Daoy (cell line): ENCODE measurements at places on chromosomes 11 and 22. TPM values are rescaled to one million over a fixed set of nuclear protein-coding genes. Genes with fewer than 3 reads are reported as not detected.

- DNase-seq = no peak
Observed at GRCh38 chr11:121105063-121105480, 4.0 kb downstream of the TECTA start.

DNA sequence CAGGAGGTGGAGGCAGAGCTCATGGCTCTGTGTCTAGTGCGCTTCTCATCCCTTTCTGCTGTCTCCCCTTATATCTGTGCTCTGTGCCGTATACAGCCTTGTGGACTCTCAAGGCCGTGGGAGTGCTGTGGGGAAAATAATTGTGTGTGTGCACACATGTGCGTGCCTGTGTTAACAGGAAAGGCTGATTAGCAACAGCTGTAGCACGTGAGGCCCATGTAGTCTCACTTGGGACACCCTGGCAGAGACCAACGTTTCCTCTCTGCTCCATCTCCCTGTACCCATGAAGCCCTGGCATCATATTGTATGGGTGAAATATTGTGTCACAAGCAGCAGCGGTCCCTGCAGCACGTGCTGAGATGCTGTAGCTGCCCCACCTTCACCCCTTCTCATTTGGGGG, 109.3 kb downstream of the LRRC32 start:
- no peak for DNase-seq

DNA sequence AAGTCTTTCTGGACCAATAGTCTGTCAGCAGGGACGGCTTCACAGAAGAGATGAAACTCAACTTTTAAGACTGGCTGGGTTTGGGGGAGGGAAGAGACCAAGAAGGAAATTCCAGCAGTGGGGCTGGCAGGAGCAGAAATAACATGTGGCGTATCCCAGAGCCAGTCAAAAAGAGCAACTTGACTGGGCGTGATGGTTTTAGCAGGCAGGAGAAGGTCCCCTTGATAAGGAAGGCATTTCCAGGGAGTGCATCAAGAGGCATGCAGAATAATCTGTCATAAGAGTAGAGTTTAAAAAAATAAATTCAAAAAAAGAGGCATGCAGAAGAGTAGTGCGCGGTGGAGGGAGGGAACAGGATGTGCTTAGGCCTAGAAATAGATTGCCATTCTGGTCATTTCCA, 52.5 kb downstream of the C22orf31 start:
- no peak for DNase-seq

DNA sequence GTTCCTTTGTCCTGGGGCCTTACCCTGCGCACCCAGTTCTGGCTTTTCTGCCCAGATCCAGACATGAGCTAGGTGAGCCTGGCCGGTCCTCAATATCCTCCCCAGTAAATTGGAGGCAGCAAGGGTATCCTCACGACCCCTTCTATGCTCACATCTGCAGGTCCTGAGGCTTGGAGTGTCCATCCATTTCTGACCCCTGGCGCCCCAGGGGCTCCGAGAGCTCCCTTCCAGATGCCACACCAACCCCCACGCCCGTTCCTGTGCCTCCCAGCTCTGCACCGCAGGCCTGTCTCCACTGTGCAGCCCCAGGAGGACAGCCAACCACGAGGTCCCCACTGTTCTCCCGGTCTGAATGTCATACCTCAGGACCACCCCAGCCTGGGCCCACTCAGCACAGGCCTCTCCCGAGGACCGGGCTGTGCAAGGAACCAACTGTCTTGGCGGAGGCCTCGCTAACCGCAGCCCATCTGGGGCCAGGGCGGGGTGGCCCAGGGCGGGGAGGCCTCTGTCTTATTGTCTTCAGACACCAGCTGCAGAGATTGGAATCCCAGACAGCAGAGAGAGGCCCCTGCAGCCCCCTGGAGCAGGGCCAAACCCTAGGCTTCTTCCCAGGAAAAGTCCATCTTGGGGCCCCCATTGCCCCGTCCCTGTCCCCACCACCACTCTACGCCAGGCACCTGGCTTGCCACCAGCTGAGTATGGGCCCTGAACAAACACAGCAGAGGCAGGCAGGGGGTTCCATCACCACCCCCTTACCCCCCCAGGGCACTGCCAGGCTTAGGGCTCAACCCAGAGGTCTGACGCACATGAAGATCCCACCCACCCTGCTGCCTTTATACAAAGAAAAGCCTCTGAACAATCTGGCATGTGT, 39.3 kb downstream of the ALX4 start:
- DNase-seq = no peak

GRCh38 chr22:48867891-48868290, 959.8 kb downstream of the BRD1 start:
- DNase-seq = no peak

DNA sequence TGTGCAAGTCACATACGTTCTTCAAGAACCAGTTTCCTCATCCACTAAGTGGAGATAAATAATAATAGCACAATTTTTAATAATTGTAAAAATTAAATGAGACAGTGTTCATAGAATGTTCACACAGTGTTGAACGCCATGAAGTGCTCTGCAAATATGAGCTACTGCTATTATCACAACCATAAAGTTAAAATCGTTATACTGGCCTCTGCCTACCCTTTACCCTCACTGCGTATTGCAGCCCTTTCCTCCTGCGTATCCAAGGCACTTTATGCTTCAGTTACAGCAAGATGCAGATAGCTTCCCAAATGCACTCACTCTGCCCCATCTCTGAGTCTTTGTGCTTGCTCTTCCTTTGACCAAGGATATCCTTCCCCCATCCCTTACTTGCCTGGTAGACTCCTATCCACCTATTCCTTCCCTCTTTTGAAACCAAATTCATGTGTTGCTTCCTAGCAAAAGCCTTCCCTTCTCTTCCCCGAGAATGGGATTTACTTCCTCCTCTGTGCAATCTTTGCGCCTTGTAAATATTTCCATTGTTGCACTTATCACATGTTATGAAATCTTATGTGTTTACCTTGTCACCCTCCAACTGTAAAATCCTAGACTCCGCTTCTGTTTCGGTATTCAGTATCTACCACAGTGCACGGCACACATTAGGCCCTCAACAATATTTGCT, 196.9 kb downstream of the ADAMTS15 start:
- no peak for DNase-seq

DNA sequence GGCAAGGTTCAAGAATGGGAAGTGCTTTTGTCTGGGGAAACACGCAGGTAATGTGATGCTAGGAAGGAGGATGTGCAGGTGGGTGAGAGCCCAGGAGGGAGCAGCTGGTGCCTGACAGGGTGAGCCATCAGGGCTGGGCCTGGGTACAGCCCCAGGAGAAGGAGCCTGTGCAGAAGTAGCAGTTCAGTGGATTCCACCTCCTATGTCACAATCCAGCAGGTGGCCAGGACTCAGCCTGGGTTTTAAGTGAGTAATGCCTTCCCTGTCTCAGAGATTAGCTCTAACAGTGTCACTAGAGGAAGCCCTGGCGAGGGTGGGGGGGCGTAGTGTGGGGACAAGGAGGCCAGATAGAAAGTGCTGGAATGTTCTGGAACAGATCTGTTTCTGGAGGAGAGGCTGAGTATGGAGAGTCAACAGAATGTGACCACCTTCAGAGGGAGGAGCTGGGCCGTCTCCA, 8.1 kb downstream of the RIC8A start:
- no peak for DNase-seq

DNA sequence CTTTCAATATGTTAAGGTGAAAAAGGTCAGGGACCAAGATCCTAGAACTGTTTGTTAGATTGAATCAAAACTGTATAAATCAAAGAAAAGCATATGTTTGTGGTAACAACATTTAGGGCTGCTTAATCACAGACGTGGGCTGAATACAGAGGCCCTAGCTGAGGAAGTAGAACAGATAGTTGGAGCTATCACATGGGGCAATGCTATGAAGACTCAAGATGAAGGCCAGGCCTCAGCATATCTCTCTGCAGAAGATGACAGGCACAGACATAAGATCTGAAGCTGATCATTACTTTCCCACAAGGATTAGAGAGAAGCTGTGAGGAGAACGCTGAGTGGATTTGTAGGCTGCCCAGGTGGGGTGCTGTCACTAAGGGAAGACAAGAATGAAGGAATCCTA, 158.6 kb upstream of the CARD18 start:
- no peak for DNase-seq

DNA sequence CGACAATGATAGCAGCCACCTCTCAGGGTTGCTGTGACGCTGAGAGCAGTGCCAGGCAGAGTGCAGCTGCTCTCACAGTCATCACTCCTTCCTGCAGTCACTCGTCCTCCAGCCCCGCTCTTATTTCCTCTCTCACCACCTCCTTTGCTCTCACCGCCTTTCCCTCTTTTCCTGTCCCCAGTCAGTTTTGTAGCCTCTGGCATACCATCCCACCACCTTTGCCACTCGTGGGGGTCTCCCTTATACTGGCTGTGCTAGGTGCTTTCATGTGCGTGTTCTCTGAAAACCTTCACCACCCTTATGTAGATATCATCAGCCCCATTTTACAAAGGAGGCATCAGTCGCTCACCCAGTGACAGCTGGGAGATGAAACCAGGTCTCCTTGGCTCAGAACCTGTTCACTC, 19.3 kb upstream of the ST3GAL4 start:
- DNase-seq = no peak

- no peak for DNase-seq
Observed at GRCh38 chr22:17974087-17974486, 50.3 kb downstream of the MICAL3 start.

DNA sequence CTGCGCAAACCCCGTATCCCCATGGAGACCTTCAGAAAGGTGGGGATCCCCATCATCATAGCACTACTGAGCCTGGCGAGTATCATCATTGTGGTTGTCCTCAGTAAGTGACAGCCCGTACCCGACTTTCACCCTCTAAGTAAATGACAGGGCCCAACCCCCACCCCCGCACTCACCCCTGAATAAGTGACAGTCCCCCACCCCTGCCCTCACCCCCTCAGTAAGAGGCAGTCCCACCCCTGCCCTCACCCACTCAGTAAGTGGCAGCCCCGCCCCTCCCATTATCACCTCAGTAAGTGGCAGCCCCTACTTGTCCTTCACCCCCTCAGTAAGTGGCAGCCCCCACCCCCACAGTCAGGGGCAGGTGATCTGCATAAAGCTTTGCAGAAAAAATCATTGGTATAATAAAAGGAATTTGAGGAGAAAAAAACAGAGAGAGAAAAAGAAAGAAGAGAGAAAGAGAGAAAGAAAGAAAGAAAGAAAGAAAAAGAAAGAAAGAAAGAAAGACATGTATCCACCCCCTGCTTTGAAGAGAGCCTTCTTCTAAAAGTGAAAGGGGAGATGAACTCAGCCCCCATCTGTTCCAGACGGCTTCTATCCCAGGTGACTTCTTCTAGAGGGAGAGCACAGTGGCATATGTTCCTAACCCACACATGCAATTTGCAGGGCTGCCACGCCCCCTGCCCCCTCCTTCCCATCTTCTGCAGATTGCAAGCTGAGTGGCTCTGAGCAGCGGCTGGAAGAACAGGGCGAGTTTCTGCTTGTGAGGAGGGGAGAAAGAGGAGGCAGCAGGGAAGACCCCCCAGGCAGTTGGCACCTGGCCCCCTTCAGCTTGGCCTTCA, 12.5 kb upstream of the SMIM35 start:
- DNase-seq = no peak

GRCh38 chr11:40215556-40215955, 1243.9 kb downstream of the LRRC4C start:
- no peak for DNase-seq

GRCh38 chr11:1877211-1878136, 14.2 kb downstream of the PRR33 start:
- DNase-seq = peak; percentile 60

GRCh38 chr22:25569983-25570382, 5.5 kb downstream of the GRK3 start:
- no peak for DNase-seq

Gene GGTLC3
- not detected in 2 replicates for total RNA-seq

Gene YPEL1
- 0.86 and 1.9 TPM in 2 replicates for total RNA-seq

Gene C11orf87
- not detected in 2 replicates for total RNA-seq

Gene F2
- total RNA-seq = not detected in 2 replicates

Gene DEFB131B
- total RNA-seq = not detected in 2 replicates

Gene LARGE1
- total RNA-seq = 9.1 and 18.0 TPM in 2 replicates

Gene FAM83F
- 0.06 TPM in 1 of 2 replicates, not detected in the other for total RNA-seq

Gene MPZL2
- 0.17 TPM in 1 of 2 replicates, not detected in the other for total RNA-seq
